Chondrocyte (in vitro differentiated cells): ENCODE measurements at places on chromosomes 1 and 21. TPM values are rescaled to one million over a fixed set of nuclear protein-coding genes. Genes with fewer than 3 reads are reported as not detected.

GRCh38 chr1:89065079-89065868 is at the start of gene GBP1:
Gene GBP1 (minus strand): TSS chr1:89065208. CDS start chr1:89063234, 1,974 bp downstream.
- peaks cover 24% of the 10 kb centered on the region for H3K4me1 ChIP-seq
- H3K4me3 ChIP-seq: peak within 1 kb of the TSS; percentile 71
- H3K27me3 ChIP-seq: no peaks in the 10 kb centered on the region
- peaks cover 2% of the 10 kb centered on the region for H3K36me3 ChIP-seq

DNA sequence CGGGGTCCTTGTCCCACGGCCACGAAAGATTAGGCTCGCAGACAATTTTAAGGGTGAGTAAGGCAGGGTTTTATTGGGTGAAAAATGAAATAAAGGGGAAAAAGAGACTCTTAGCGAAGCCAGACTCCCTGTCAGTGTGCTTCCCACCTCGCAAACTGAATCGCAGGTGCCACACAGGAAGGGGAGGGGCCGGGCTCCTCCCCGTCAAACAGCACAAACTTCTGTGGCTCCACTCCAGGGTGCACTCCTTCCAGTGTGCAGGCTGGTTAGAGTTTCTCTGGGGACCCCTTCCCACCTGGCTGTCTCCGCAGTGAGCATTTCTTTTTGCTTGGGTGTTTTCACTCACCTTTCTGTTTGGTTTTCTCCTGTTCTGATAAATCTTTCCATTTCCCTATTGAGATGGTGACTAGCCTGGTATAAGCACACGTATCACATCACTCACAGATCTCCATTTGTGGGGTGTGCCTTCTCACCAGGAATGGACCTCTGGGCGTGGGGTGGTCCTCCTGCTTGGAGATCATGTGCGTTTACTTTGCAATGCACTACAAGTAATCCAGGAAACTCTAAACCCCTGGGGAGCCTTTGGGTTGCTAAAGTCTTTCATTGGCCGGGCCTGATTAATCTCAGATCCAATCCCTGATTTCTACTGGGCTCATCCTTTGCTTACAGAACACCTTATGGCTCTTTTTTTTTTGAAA is 37.6 kb upstream of the GALNT2 start:
- no peak overlapping the region for H3K4me3 ChIP-seq
- no peak overlapping the region for H3K27ac ChIP-seq
- no peak for DNase-seq

Gene CENPL
- 8.2 to 10.9 TPM (median 9.6 TPM) in 3 replicates for total RNA-seq

GRCh38 chr1:94276988-94277434 is 39.6 kb upstream of the ARHGAP29 start:
- H3K27me3 ChIP-seq: no peaks in the 10 kb centered on the region
- H3K4me3 ChIP-seq: peak overlapping the region; percentile 16
- peaks cover 46% of the 10 kb centered on the region for H3K4me1 ChIP-seq
- peak overlapping the region; percentile 67 for H3K27ac ChIP-seq
- DNase-seq: no peak
- H3K36me3 ChIP-seq: no peaks in the 10 kb centered on the region

GRCh38 chr1:110914676-110915075 is 41.7 kb downstream of the CD53 start:
- no peak overlapping the region for H3K4me3 ChIP-seq
- H3K4me1 ChIP-seq: peaks cover 5% of the 10 kb centered on the region
- peaks cover 6% of the 10 kb centered on the region for H3K27me3 ChIP-seq
- H3K36me3 ChIP-seq: no peaks in the 10 kb centered on the region
- DNase-seq: no peak

DNA sequence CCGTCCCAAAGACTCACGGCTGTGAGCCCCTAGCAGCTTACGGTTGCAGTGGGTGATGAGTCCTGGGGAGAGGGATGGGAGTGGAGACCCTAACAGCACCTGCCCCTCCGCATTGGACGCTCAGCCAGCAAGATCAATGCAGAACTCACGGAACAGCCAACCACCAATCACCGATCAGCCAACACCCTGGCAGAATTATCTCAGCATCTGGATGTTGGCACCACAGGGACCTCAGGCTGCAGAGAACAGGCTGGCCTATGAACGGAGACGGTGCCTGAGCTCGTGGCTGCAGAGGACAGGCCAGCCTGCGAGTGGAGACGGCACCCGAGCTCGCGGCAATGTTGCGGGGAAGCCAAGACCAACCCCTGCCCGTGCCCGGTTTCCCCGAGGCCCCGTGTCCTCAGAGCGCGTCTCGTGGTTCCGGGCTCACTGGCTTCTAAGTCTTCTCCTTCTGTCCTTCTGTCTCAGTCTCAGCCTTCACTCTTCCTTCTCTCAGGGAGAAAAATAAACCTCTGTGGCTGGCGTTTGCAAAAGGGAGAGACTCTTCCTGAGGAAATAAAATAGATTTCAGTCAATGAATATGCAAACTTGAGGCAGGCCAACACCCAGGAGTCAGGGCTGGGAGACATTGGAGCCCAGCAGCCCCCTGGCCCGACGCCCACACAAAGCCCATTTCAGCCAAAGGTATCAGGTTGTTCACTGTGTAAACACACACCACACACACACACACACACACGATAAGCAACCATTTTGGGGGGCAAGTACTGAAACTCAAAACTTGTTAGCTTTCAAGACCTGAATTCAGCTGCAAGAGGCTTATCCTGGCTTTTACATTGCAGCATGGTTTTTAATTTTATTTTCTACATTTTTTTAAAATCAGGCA is 67.8 kb downstream of the SIK1 start:
- no peak for DNase-seq
- no peak overlapping the region for H3K4me3 ChIP-seq
- peaks cover 23% of the 10 kb centered on the region for H3K4me1 ChIP-seq
- no peak overlapping the region for H3K27ac ChIP-seq
- H3K27me3 ChIP-seq: no peaks in the 10 kb centered on the region
- no peaks in the 10 kb centered on the region for H3K36me3 ChIP-seq

DNA sequence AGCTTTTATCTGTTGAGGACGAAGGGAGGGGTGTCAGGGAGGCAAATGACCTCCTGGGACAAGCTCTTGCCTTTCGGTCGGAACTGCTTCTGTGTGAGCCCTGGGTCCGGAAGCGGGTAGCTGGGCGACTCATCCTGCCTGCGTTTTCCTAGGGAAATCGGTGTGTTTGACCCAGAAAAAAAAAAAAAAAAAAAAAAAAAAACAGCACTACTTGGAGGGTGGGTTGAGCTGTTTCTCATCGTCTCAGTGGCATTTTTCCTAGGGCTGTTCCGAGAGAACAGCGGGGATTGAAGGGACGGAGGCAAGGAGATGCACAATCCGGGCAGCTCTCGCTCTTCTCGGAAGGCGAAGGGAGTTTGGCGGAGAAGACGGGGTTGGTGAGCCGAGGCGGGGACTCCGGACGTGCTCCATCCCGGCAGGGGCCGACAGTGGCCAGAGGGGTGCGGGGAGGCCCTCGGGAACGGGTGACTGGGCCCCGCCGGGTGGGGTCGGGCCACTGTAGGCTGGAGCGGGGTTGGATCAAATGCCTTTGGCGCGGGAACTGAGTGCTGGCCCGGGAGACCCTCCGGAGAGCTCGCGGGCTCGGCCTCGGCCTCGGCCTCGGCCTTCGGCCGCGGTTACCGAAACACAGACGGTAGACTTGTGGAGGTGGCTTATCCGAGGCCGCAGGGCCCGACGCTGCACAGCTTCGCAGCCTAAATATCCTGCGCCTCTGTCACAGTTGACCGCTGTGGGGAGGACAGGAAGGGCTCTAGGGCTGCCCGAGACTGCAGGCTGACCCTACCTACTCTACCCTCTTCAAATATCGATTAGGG is 2.4 kb upstream of the BARHL2 start:
- H3K36me3 ChIP-seq: peaks cover 8% of the 10 kb centered on the region
- H3K4me1 ChIP-seq: peaks cover 17% of the 10 kb centered on the region
- H3K27ac ChIP-seq: peak overlapping the region; percentile 66
- DNase-seq: no peak
- H3K27me3 ChIP-seq: peaks cover 81% of the 10 kb centered on the region
- no peak overlapping the region for H3K4me3 ChIP-seq

Gene AMY1C
- total RNA-seq: not detected in 3 replicates

Gene CFAP45
- total RNA-seq: 0.37 to 0.95 TPM (median 0.73 TPM) in 3 replicates

Gene HIVEP3
- total RNA-seq: 3.6 to 5.6 TPM (median 4.5 TPM) in 3 replicates

GRCh38 chr1:247506831-247507230 is 29.4 kb downstream of the OR2C3 start:
- no peak overlapping the region for H3K4me3 ChIP-seq
- peaks cover 14% of the 10 kb centered on the region for H3K27me3 ChIP-seq
- H3K4me1 ChIP-seq: no peaks in the 10 kb centered on the region
- H3K36me3 ChIP-seq: no peaks in the 10 kb centered on the region

GRCh38 chr1:19689085-19689757 is 24.5 kb downstream of the HTR6 start:
- no peak for DNase-seq
- no peaks in the 10 kb centered on the region for H3K4me1 ChIP-seq
- no peak overlapping the region for H3K27ac ChIP-seq
- H3K36me3 ChIP-seq: peaks cover 2% of the 10 kb centered on the region
- no peaks in the 10 kb centered on the region for H3K27me3 ChIP-seq
- no peak overlapping the region for H3K4me3 ChIP-seq

DNA sequence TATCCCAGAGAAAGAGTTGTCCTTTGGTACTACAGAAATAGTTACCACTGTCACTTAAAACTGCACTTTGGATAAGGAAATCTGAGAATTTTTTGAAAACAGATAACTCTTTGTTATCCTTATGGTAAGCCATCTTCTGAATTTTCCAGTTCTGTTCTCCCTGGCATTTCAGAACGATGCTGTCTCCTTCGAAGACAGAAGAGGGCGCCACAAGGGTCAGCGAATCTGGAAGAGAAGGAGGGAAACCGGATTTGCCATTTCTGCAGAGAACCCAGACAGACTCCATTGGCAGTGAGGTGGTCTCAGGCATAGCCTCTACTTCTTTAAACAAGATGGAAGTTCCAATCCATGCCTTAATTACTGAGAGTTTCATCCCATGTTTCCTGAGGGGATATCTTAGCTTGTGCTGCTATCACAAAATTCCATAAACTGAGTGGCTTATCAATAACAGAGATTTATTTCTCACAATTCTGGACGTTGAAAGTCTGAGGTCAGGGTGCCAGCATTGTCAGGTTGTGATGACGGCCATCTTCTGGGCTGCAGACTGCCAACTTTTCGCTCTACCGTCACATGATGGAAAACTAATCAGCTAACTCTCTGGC is 6.4 kb downstream of the FCRL2 start:
- H3K27ac ChIP-seq: no peak overlapping the region
- H3K36me3 ChIP-seq: no peaks in the 10 kb centered on the region
- no peak for DNase-seq

Gene KLHDC8A
- 0.12 TPM in 1 of 3 replicates, not detected in the others for total RNA-seq

Gene RAB42
- 1.3 to 2.6 TPM (median 2.3 TPM) in 3 replicates for total RNA-seq

GRCh38 chr1:224767031-224767430 is 150.9 kb downstream of the CNIH3 start:
- no peak overlapping the region for H3K4me3 ChIP-seq
- peaks cover 25% of the 10 kb centered on the region for H3K27me3 ChIP-seq
- no peak overlapping the region for H3K27ac ChIP-seq

DNA sequence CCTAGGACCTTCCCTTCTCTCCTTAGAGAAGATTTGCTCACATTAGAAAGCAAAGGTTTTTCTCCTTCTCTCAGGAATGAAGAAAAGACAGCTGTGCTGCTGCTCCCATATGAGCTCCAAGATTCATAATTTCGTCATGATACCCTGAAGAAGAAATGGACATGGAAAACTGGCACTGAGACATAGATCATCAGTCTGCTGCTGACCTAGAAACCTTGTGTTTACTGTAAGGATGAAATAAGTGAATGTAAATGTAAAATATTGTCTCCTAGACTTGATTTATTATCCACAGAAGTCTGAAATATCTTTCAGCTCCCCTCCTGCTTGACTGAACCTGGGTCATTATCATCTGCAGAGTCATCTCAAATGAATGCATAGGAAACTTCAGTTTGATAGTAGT is 77.9 kb downstream of the ZC3H11B start:
- peaks cover 2% of the 10 kb centered on the region for H3K36me3 ChIP-seq
- H3K27me3 ChIP-seq: no peaks in the 10 kb centered on the region
- H3K27ac ChIP-seq: no peak overlapping the region
- peaks cover 7% of the 10 kb centered on the region for H3K4me1 ChIP-seq

Gene VTCN1
- not detected in 3 replicates for total RNA-seq

- H3K27me3 ChIP-seq: no peaks in the 10 kb centered on the region
- DNase-seq: no peak
- H3K4me1 ChIP-seq: peaks cover 40% of the 10 kb centered on the region
- peak overlapping the region; percentile 45 for H3K27ac ChIP-seq
- peaks cover 33% of the 10 kb centered on the region for H3K36me3 ChIP-seq
These were observed 127.9 kb downstream of the CLIC6 start for GRCh38 chr21:34796518-34797200.

DNA sequence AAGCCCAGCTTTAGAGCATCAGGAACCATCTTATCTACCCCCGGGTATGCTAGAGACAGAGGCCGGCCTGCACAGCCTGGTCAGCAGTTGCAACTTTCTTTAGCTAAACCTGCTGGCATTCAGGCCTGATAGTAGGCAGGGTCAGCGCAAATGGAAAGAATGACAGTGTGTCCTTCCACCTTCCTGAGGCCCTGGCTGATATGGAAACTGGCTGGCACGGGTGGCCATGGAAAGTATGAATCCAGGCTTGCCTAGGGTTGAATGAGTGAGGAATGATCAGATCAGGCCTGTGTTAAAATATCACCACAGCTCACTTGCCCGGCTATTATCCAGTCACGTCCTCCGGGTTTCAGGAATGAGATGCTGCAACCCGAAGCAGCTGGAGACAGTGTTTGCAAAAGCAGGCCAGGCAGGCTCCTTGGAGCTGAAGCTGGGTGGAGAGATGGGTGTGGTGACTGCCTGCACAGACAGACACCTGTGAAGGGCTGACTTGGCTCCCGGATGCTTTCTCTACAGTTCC is 34.7 kb downstream of the RCAN1 start:
- no peak overlapping the region for H3K27ac ChIP-seq
- no peak for DNase-seq
- no peak overlapping the region for H3K4me3 ChIP-seq
- peaks cover 25% of the 10 kb centered on the region for H3K4me1 ChIP-seq
- no peaks in the 10 kb centered on the region for H3K27me3 ChIP-seq

DNA sequence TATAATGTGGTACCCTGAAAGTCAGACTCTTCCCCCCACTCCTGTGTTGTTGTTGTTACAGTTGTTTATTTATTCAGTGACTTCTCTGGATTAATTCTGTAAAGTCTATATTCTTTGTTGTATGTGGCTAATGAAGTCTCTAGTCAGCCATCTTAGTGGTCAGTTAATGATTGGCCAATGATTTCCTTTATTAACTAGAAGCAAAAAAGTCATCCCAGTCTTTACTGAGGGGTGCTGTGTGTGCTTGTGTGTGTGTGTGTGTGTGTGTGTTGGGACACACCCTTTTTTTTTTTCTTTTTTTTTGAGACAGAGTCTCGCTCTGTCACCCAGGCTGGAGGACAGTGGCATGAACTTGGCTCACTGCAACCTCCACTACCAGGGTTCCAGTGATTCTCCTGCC is 37.3 kb upstream of the HYI start:
- H3K4me1 ChIP-seq: peaks cover 9% of the 10 kb centered on the region
- H3K36me3 ChIP-seq: peaks cover 11% of the 10 kb centered on the region
- H3K27me3 ChIP-seq: no peaks in the 10 kb centered on the region
- no peak for DNase-seq
- no peak overlapping the region for H3K4me3 ChIP-seq
